ENCODE measurements at places on chromosomes 2 and 18. TPM values are rescaled to one million over a fixed set of nuclear protein-coding genes. Genes with fewer than 3 reads are reported as not detected.

TTC21B gene
- total RNA-seq: 15.8 TPM

DNA sequence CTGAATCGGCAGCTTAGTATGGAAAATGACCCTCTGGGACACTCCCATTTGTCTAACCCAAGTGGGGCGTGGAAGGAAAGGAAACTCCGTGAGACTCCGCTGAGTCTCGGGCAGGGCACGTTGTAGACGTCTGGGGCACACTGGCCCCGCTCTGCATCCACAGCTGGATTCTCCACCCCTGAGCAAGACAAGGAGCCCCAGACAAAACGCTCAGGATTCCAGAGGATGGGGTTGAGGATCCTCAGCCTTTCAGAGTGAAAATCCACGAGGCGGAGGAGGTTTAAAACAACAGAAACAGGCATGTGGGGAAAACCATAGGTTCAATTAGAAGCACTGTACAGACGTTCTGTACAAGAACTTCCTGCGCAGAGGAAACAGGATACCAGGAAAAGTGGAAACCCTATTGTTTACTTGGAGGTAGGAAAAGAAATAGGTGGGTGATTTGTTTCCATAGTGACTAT lies 124.9 kb upstream of the ZNF236 start:
- H3K27ac ChIP-seq: peak overlapping the region; percentile 3
- no peak for DNase-seq
- H3K36me3 ChIP-seq: no peaks in the 10 kb centered on the region
- H3K4me1 ChIP-seq: peaks cover 8% of the 10 kb centered on the region

- H3K4me1 ChIP-seq: no peaks in the 10 kb centered on the region
- H3K36me3 ChIP-seq: no peaks in the 10 kb centered on the region
- no peaks in the 10 kb centered on the region for H3K27me3 ChIP-seq
- DNase-seq: no peak
- H3K4me3 ChIP-seq: no peak overlapping the region
Observed at GRCh38 chr18:70432804-70433400, 144.1 kb downstream of the SOCS6 start.

DNA sequence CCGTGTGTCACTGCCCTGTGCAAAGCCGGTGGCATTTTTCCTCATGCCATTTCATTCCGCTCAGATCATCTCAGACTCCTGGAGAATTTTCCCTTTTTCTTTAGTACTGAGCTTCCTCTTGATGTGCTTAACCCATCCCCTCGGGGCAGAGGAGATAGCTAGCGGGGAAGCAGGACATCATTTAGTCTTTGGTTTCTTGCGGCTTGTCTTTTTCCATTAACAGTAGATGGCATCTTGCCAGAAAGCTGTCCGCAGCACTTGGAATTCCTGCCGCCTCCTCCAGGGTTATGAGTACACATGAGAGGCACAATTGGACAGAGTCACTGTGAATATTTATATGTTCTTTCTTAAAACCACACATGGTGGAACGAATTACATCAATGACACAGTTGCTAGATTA lies 226.6 kb downstream of the ALPK2 start:
- H3K27ac ChIP-seq: peak overlapping the region; percentile 32
- H3K4me3 ChIP-seq: no peak overlapping the region
- H3K36me3 ChIP-seq: peaks cover 2% of the 10 kb centered on the region
- peaks cover 17% of the 10 kb centered on the region for H3K4me1 ChIP-seq
- DNase-seq: no peak

- DNase-seq: no peak
- H3K4me1 ChIP-seq: peaks cover 9% of the 10 kb centered on the region
- H3K27me3 ChIP-seq: peaks cover 23% of the 10 kb centered on the region
- no peak overlapping the region for H3K27ac ChIP-seq
Observed at GRCh38 chr2:118371515-118371914, 283.2 kb downstream of the INSIG2 start.

All from chondrocyte (in vitro differentiated cells).